ENCODE measurements at places on chromosomes 11 and 22. TPM values are rescaled to one million over a fixed set of nuclear protein-coding genes. Genes with fewer than 3 reads are reported as not detected.

- ATAC-seq = no peak
Measured at GRCh38 chr11:123682696-123683410, 28.4 kb upstream of the SCN3B start.

DNA sequence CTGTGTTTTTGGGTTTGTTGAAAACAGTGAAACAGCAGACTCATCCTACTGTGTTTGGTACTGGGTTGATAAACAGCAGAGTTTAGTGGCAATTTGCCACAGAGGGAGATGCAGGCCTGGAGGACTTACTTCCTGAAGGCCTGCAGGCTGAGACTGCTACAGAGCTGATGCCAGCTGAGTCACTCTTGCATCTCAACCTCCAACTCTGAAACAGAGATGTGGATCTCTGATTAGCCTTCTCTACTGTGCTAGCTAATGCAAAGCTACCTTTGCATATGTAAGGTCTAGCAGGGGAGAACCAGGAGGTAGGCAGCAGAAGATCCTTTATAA is 14.3 kb downstream of the ATP5MG start:
- peak; percentile 76 for ATAC-seq

- ATAC-seq = no peak
Measured at GRCh38 chr11:60905551-60906113, 753 bp downstream of the PRPF19 start.

DNA sequence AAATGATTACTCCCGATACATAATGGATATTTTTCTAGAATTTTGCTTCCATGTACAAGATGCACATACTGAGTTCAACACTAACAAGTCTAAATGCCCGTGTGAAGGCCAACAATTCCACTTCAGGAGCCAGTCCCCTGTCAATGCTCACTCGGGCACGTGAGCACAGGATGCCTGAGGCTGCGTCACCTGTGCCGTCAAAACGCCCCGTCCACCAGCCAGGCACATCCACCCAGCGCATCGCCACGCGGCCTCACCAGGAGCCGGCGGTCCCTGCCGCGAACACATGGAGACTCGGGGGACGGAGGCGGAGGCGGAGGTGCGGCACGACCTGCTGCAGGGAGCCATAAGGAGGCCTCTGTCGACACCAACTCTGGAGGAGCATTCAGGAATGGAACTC is 9.8 kb downstream of the TOLLIP start:
- peak; percentile 19 for ATAC-seq

GRCh38 chr11:128575961-128576350 is 11.4 kb downstream of the ETS1 start:
- ATAC-seq = peak; percentile 89

DNA sequence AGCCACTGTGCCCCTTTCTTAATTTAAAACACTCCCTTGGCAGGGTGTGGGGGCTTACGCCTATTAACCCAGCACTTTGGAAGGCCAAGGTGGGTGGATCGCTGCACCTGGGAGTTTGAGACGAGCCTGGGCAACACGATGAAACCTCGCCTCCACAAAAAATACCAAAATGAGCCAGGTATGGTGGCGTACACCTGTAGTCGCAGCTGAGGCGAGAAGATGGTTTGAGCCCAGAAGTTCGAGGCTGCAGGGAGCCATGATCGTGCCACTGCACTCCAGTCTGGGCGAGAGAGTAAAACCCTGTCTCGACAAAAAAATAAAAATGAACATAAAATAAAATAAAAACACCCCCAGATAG is 45.0 kb downstream of the LINC01488 start:
- no peak for ATAC-seq

The CNGA4 gene
- not detected for total RNA-seq

The SLC43A1 gene
- total RNA-seq = 20.5 TPM

All from gastroesophageal sphincter (tissue), 4 donors.